GM18507 (cell line): ENCODE measurements at places on chromosomes 13 and 19.

- no peak for DNase-seq
These were observed 21.1 kb upstream of the POMP start for GRCh38 chr13:28637714-28638355.

DNA sequence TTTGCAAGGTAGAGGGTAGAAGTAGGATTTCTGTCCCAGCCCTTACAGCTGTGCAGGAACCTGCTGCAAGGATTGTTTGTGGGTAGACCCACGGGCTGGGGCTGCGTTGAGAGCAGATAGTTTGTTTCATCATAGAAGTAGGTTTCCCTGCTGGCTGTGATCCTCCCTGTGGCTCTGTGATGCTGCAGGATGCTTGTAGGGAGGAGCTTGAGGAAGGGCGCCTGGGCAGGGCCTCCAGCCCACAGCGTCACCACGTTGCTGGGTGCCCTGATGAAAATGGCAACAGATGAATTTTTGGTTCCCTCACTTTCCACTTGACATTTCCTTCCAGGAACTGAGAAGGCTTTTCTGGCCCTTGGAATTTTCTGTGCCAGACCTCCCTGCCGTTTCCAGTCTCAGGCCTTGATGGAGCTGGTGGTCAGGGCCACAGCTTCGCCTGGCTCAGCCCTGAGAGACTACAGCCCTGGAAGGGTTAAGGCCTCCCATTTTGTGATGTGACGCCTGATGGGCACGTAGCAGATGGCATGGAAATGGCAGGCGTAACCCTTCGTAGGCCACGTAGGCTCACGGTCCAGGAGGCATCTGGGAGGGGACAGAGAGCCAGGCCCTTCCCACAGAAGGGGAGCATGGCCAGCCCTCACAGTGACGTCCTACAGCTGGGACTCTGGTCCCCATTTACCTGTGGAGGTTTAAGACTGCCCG lies 42.2 kb downstream of the GATAD2A start:
- no peak for DNase-seq

- DNase-seq = no peak
These were observed 68.2 kb downstream of the LMO7 start for GRCh38 chr13:75704194-75704926.

- DNase-seq = no peak
These were observed 5.0 kb upstream of the LINGO3 start for GRCh38 chr19:2312820-2313501.

DNA sequence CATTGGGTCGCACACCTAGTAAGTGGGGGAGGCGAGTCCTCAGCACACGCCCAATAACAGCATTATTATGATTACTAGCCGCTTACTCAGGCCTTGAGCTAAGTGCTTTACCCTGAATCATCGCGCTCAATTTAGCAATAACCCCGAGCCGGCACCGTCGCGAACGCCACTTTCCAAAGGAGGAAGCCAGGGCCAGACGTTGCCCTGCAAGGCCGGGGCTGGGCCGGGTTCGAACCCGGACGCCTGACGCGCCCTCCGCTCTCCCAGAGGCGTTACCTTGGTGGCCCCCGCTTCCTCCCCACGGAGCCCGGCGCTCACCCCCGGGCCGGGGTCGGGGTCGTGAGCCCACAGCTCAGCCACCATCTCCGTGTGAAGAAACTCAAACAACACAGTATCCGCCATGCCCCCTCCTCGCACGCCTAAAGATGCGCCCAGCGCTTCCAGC lies at the start of gene TRAPPC6A:
Gene TRAPPC6A, minus strand, starts transcription at position 421 of the 445 bp plus-strand sequence. Its CDS starts 19 bp downstream, at position 402.
- no peak for DNase-seq

DNA sequence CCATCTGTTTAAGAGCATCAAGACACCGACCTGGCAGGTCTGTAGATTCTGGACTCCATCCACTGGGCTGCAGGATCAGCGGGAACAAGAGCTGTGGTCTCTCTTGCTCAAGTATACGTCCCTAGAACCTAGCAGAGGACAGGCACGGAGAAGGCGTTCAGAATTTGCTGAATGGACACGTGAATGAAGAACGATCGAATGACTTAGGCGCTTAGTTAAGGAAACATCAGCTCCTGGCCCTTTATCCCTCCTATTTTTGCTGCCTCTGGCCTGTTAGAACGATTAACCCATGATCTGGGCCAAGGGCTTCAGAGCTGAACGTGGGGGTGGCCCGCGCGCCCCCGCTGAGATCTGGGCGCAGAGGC lies 953 bp downstream of the DZIP1 start:
- DNase-seq = no peak

- DNase-seq = no peak
These were observed 15.5 kb downstream of the UPF3A start for GRCh38 chr13:114296902-114297301.

DNA sequence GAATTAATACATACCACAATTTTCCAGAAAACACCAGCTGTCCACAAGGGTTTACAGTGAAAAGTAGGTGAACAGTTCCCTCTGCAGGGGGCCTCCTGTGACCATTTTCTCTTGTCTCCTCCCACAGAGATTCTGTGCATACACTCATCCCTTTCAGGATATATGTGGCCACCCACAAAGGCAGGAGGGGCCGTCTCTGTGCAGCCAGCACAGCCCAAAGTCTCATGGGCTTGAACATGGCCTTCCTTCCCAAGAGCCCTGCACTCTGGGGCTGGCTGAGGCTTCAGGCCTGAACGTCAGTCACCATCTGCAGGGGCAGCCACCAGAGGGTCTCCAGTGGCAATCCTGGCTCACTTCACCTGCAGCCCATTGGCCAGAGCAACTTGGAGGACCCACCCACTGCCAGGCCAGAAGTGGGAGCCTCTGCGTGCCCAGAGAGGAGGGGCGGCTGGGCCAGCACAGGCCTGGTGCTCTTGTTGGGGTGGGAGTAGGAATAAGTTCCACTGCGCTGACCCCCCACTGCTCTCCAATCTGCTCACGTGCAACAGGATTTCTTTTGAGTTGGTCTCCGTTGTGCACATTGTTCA lies 25.1 kb downstream of the TMEM161A start:
- no peak for DNase-seq

GRCh38 chr19:11005521-11005920 lies 44.7 kb downstream of the SMARCA4 start:
- no peak for DNase-seq

DNA sequence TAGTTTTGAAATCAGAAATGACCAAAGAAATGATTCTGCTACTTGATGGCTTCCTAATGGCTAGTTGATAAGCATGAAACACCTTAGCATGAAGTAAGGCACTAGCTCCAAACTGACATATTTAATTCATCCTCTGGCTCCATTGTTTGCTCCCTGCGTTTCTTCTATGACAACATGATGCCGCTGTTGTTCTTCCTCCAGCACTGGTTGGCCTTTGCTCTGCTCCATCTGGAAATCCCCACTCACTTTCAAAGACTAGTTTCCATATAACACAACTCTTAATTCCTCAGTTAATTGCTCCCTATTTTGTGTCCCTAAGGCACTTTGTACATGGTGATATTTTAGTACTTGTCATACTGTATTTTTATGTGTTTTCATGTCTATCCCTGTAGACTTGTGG lies 151.6 kb downstream of the GPC6 start:
- no peak for DNase-seq

DNA sequence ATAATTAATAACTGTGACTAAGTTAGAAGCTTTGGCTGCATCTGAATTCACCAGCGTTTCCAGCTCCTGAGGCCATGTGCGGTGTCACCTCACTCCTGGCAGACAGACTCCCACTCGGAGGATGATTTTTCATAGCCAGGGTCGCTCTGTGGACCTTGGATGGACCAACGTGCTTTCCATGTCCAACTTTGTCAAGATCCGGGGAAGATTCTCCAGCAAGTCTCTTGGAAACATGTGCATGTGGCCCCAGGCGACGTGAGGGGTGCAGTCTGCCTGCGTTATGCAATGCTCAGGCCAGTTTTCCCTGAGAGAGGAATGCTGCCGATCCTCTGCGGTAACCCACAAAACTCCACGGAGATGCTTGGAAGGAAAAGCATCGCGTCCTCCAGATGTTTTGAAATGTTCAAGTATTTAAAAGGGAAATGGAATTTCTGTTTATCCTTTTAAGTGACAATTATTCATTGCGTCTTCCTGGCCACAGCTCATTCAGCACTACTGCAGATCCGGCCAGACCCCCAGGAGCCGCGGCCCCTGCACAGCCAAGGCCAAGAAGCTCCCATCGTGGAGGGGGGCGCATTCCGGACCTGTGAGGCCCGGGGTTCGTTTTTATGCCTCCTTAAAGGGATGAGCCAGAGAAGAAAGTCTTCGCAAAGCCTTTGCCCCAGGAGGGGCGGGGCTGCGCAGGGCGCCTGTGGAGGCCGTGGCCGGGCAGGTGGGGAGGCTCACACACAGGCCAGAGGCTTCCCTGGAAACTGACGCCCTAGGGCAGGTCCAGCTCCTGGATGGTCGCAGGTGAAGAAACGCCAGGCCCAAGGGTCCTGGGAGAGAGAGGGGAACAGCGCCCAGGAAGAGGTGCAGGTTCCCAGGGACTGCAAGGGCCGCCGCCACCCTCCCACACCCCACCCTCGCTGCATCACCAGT lies 46.0 kb downstream of the C13orf46 start:
- no peak for DNase-seq

GRCh38 chr13:46160471-46161066 lies 21.4 kb downstream of the LCP1 start:
- no peak for DNase-seq

DNA sequence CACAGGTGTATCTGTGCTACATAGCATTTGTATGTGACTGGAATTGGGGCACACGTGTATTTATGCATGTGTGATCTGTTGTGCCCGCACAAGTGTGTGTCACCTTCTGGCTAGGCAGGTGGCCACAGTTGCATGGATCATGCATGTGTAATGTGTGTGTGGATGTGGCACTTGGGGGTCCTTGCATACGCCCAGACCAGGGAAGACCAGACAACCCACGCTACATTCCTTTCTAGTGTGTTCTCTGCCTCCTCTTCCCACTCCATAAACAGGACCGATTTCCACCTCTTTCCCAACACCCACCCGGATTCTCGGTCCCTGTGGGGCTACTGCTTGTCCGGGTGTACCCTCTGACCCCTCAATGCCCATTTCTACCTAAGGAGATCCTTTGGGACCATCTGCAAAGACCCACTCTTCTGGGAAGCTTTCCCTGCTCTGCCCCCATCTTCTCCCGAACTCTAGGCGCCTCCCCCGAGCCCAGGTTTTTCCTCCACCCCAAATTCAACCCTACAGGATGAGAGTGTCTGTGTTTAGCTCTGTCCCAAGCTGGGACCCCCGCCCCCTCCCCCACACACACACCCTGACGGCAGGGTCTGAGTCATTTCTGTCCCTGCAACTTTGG lies 12.3 kb downstream of the STAP2 start:
- no peak for DNase-seq

GRCh38 chr13:60411464-60411863 lies 14.4 kb downstream of the TDRD3 start:
- no peak for DNase-seq

- no peak for DNase-seq
These were observed 1442.9 kb downstream of the SLITRK1 start for GRCh38 chr13:82439159-82439904.

DNA sequence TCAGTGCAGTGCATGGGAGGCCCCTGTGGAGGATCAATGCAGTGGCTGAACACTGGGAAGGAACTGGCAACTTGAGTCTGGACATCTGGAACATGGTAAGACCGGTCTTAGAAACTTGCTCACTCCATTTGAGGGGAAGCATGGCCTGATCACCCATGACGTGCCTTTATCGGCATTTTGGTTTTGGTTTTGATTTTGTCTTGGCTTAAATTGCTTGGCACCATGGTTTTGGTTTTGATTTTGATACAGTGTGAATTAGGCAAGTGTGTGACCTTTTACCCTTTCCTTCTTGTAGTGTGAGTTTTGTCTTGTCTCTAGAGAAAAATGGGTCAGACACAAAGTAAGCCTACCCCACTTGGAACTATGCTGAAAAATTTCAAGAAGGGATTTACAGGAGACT lies 77.3 kb downstream of the ZNF486 start:
- no peak for DNase-seq

DNA sequence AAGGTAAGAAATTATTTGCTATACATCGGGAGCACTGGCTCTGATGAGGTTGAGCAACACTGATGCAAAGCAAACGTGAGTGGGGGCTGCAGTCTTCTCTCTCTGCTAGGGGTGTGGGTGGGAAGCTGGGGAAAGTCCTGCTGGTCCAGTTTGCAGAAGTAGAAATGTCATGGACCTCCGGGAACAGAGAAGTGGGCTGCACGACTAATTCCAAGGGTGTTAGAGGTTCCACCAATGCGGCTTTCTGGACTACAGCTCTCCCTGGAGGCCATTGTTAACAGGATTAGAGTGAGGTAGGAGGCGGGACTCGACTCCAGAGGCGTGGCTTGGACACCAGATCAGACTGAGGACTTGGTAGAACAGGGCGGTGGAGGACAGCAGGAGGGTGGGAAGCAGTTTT lies 5.7 kb upstream of the FBXO27 start:
- no peak for DNase-seq

GRCh38 chr13:105087945-105088344 lies 1447.5 kb downstream of the EFNB2 start:
- no peak for DNase-seq

DNA sequence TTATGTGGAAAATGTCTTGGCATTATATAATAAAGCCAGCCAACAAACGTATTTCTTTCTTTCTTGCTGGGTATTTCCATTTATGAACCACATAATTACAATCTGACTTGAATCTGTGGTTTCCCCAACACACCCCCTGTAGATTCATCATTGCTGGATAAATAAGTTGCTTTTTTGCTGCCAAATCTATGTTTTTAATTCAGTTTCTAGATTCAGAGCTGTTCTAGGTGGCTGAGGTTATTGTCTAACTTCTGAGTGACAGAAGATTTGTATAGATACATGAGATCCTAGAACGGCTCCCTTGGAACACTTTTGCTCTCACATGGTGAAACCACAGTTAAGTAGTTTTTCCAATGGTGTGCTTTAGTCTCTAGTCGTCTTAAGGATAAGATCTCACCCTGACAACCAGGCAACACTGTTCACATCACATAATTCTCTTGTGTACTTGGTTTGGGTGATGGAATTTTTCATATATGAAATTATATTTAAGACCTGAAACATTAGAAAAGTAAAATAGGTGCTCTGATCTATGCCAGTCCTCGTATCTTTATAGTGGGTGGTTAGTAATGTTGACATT lies 239.1 kb downstream of the KLF12 start:
- DNase-seq = no peak

DNA sequence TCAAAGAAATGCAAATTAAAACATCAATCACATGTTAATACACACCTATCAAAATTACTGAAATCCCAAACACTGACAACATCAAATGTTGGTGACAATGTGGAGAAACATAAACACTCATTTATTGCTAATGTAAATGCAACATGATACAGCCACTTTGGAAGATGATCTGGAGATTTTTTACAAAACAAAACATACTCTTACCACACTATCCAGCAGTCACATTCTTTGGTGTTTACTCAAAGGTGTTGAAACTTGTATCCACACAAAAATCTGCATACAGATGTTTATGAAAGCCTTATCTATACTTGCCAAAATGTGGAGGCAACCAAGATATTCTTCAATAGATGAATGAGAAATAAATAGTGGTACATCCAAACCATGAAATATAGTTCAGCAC lies 1219.5 kb upstream of the PCDH20 start:
- no peak for DNase-seq

- DNase-seq = no peak
These were observed 5.9 kb downstream of the PINLYP start for GRCh38 chr19:43581467-43581866.

GRCh38 chr19:5491565-5491964 lies 36.3 kb downstream of the ZNRF4 start:
- DNase-seq = no peak
